ENCODE measurements at places on chromosomes 12 and 14. TPM values are rescaled to one million over a fixed set of nuclear protein-coding genes. Genes with fewer than 3 reads are reported as not detected.

Gene AJUBA
- total RNA-seq: 0.56 TPM

Gene AVPR1A
- 0.16 TPM for total RNA-seq

Gene GNB3
- not detected for total RNA-seq

DNA sequence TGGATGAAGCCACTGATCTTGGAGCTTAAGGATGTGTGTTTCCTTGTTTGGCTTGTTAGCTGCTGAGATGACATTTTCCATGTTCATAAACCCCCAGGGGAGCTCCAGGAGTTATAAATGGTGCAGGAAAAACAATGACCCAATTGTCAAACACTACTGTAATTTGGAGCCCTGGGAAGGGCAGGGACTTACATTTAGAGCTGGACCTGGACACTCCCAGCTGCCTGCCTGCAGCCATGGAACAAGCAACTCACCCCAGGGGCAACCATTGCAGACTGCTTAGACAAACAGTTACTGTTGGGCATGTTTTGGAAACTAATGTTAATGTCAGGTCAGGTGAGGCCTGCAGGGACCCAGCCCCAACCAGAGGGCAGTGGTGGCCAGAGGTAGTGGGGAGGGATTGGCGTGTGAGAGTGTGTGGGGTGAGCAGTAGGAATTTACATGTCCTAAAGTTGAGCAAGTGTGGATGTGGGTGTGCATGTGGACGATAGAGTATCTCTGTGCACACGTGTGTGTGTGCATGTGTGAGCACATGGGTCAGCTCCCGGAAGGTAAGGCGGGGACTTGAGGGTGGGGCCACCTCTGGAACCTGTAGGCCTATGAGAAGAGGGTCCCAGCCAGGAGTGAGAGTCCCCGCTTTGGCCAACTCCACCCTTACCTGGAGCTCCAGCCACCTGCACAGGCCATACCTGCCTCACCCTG is 86.4 kb upstream of the NOS1 start:
- H3K4me1 ChIP-seq: no peaks in the 10 kb centered on the region
- no peak overlapping the region for H3K27ac ChIP-seq
- DNase-seq: no peak
- no peaks in the 10 kb centered on the region for H3K36me3 ChIP-seq
- H3K27me3 ChIP-seq: no peaks in the 10 kb centered on the region

Gene ZNF605
- 15.8 TPM for total RNA-seq

DNA sequence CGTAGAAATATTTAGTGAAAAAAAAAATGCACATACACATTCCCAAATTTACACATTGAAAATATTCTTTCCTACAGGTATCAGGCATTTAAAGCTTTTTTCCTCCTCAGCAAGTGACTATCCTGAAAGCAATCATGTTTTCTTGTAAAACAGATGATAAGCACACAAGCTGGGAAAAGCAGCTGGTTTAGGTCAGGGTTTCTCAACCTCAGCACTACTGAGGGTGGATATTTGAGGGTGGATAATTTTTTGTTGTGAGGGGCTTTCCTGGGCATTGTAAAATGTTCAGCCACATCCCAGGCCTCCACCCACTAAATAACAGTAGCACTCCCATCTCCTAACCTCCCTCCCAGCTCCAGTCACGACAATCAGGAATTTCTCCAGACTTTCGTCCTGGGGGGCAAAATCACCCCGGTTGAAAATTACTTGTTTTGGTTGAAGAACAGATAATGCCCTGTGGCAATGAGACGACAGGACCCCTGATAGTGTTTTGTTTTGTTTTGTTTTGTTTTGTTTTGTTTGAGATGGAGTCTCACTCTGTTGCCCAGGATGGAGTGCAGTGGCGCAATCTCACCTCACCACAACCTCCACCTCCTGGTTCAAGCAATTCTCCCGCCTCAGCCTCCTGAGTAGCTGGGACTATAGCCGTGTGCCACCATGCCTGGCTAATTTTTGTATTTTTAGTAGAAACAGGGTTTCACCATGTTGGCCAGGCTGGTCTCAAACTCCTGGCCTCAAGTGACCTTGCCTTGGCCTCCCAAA is 15.0 kb upstream of the NT5DC3 start:
- H3K4me3 ChIP-seq: no peak overlapping the region
- no peak for DNase-seq
- no peaks in the 10 kb centered on the region for H3K36me3 ChIP-seq
- no peaks in the 10 kb centered on the region for H3K4me1 ChIP-seq

Gene NUAK1
- 10.9 TPM for total RNA-seq

Gene CLEC12A
- total RNA-seq: 14.8 TPM

Gene FBXO34
- total RNA-seq: 34.7 TPM

GRCh38 chr14:100857923-100858837 is 32.3 kb downstream of the MEG3 start:
- no peak for DNase-seq
- H3K36me3 ChIP-seq: no peaks in the 10 kb centered on the region
- no peaks in the 10 kb centered on the region for H3K4me1 ChIP-seq
- no peak overlapping the region for H3K4me3 ChIP-seq
- H3K27me3 ChIP-seq: no peaks in the 10 kb centered on the region
- no peak overlapping the region for H3K27ac ChIP-seq

Gene KRT78
- total RNA-seq: not detected

GRCh38 chr14:63543826-63544406 is 739 bp upstream of the PPP2R5E start:
- H3K36me3 ChIP-seq: peaks cover 6% of the 10 kb centered on the region
- H3K4me3 ChIP-seq: peak overlapping the region; percentile 92
- no peak for DNase-seq

DNA sequence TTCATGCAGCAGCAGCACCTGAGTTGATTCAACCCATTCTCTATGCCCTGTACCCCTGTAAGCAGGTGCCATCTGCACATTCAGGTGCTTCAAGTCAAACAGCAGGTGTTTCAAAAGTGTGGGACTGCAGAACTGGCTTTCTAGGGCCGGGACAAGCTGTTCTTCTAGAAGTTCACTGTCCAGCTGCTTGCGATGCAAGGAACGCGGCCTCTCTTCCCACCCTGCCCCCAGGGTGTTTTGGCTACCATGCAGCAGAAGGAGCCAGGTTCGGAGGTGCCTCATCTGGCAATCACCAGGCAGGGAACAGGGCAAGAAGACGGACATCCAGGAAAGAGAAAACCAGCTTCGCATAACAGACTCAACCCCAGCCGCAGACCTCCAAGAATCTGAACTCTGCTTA is 35.2 kb downstream of the TMEM132D start:
- H3K4me1 ChIP-seq: no peaks in the 10 kb centered on the region
- no peak overlapping the region for H3K27ac ChIP-seq
- no peaks in the 10 kb centered on the region for H3K36me3 ChIP-seq
- DNase-seq: no peak

Gene SETD1B
- 57.5 TPM for total RNA-seq

DNA sequence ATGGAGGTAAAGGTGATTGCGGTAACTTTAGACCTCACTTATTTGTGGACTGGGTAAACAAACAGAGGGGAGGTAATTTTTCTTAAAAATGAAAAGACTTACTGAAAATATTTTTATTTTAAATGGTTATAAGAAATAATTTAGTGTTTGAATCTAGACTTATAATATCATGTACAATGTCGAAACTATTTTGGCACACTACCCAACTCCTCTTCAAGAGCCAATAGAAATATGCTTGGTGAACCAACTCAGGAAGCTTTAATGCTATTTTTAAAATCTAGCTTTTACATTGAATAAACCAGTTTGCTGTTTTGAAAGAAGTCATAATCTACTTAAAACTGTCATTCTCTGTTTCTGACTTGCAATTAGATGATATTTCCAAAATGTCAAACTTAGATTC is 175.8 kb upstream of the NPAS3 start:
- H3K36me3 ChIP-seq: no peaks in the 10 kb centered on the region
- H3K27me3 ChIP-seq: no peaks in the 10 kb centered on the region
- no peaks in the 10 kb centered on the region for H3K4me1 ChIP-seq

Gene MYO1H
- total RNA-seq: not detected

DNA sequence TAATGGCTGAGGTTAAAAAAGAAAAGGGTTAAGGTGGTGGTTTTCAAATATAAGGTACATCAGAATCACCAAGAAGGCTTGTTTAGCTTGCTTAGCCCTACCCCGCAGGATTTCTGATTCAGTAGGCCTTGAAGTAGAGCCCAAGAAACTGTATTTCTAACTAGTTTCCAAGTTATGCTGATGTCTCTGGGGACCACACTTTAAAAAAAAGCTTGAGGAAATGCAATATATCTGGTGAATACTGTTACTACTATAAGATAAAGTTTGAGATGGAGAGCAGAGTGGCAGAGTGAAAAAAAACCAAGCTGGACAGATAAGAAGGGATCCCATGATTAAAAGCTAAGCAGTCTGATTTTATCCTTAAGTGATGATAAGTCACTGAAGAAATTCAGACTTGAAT is 18.3 kb upstream of the GXYLT1 start:
- H3K27ac ChIP-seq: no peak overlapping the region
- H3K4me3 ChIP-seq: no peak overlapping the region
- H3K36me3 ChIP-seq: peaks cover 27% of the 10 kb centered on the region
- H3K4me1 ChIP-seq: no peaks in the 10 kb centered on the region

DNA sequence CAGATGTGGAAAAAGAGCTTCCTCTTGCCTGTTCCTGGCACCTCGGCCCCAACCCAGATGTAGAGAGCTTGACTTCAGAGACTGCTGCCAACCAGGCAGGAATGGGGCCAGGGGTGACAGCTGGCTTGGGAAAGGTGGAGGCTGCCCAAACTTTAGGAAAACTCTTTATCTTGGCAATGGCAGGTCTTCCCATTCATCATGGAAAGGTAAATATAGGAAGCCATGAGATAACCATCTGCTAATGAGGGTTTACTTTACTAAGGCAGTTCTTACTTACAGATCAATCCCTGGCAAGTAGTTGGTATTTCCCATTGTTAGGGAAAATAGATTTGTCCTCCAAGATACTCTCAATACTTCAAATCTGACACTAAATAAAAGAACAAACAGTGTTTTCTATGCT is 143.1 kb upstream of the NUDT4 start:
- H3K36me3 ChIP-seq: no peaks in the 10 kb centered on the region
- H3K4me1 ChIP-seq: no peaks in the 10 kb centered on the region
- no peak for DNase-seq
- H3K4me3 ChIP-seq: no peak overlapping the region
- no peak overlapping the region for H3K27ac ChIP-seq
- no peaks in the 10 kb centered on the region for H3K27me3 ChIP-seq

GRCh38 chr12:41277946-41278267 is 89.8 kb downstream of the PDZRN4 start:
- no peak overlapping the region for H3K27ac ChIP-seq
- no peaks in the 10 kb centered on the region for H3K4me1 ChIP-seq
- no peaks in the 10 kb centered on the region for H3K36me3 ChIP-seq
- H3K27me3 ChIP-seq: no peaks in the 10 kb centered on the region
- DNase-seq: no peak
- H3K4me3 ChIP-seq: no peak overlapping the region

- H3K4me1 ChIP-seq: peaks cover 22% of the 10 kb centered on the region
- no peaks in the 10 kb centered on the region for H3K36me3 ChIP-seq
- DNase-seq: peak; percentile 47
- no peaks in the 10 kb centered on the region for H3K27me3 ChIP-seq
These were observed 8.7 kb upstream of the WDR89 start for GRCh38 chr14:63650256-63650952.

Gene KRT74
- 0.38 TPM for total RNA-seq

- no peaks in the 10 kb centered on the region for H3K27me3 ChIP-seq
- H3K36me3 ChIP-seq: no peaks in the 10 kb centered on the region
- no peak overlapping the region for H3K27ac ChIP-seq
These were observed 444.3 kb downstream of the NELL2 start for GRCh38 chr12:44431647-44432343.

- H3K4me1 ChIP-seq: peaks cover 23% of the 10 kb centered on the region
- H3K36me3 ChIP-seq: no peaks in the 10 kb centered on the region
- peak; percentile 12 for DNase-seq
- no peak overlapping the region for H3K27ac ChIP-seq
- H3K4me3 ChIP-seq: no peak overlapping the region
These were observed 3.4 kb downstream of the BMP4 start for GRCh38 chr14:53953002-53953827.

- H3K36me3 ChIP-seq: no peaks in the 10 kb centered on the region
- no peak overlapping the region for H3K27ac ChIP-seq
These were observed 161.0 kb upstream of the RMST start for GRCh38 chr12:97301576-97301975.

DNA sequence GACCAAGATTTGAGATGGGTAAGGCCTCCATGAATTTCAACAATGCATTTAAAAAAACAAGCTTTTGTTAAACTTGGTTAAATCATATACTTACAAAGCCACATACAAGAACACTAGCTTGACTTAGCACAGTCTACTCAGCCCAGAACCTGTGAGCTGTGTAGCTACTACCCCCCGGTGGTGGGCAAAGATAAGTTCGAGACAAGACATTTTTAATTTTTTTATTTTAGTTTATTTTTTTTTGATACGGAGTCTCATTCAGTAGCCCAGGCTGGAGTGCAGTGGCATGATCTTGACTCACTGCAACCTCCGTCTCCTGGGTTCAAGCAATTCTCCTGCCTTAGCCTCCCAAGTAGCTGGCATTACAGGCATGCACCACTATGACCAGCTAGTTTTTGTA is 3.7 kb upstream of the NECAP1 start:
- no peak overlapping the region for H3K27ac ChIP-seq
- DNase-seq: peak; percentile 87
- H3K4me1 ChIP-seq: peaks cover 7% of the 10 kb centered on the region
- H3K36me3 ChIP-seq: no peaks in the 10 kb centered on the region

DNA sequence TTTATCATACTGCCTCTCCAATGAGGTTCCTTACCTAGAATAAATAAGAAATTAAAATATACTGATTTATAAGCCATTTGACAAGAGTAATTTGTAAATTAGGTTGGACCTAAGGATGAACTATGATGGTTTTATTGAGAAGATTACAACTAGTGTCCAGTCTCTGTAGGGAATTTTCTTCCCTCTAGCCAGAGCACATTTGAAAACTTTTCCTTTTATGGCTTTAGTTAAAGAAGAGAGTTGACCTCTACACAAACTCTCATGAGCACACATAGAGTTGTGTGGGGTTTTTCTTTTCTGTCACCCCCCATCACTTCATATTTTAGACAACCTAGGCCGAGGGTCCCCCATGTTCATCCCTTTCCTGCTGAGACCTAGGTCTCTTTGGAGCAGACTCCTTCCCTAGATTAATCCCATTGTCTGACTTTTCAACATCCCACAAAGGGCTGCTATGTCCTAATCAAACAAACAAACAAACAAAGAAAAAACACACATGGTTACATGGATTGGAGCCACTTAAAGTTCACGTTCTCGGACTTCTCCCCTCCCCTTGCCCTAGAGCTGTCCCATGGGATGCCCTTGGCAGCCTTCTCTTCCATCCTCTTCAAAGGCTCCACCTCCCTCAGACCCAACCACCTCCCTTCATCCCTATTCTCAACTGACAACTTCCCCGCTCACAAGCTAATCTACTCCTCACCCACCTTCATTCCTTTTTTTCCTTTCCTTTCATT is 40.7 kb downstream of the GPR135 start:
- no peaks in the 10 kb centered on the region for H3K36me3 ChIP-seq
- no peaks in the 10 kb centered on the region for H3K27me3 ChIP-seq
- no peak for DNase-seq
- no peaks in the 10 kb centered on the region for H3K4me1 ChIP-seq

- no peak overlapping the region for H3K27ac ChIP-seq
- peaks cover 11% of the 10 kb centered on the region for H3K36me3 ChIP-seq
- H3K27me3 ChIP-seq: no peaks in the 10 kb centered on the region
- H3K4me1 ChIP-seq: peaks cover 46% of the 10 kb centered on the region
- no peak for DNase-seq
- no peak overlapping the region for H3K4me3 ChIP-seq
These were observed 10.2 kb downstream of the TPCN1 start for GRCh38 chr12:113231235-113232088.

- no peaks in the 10 kb centered on the region for H3K36me3 ChIP-seq
- no peak overlapping the region for H3K4me3 ChIP-seq
- H3K4me1 ChIP-seq: no peaks in the 10 kb centered on the region
- no peak overlapping the region for H3K27ac ChIP-seq
- no peaks in the 10 kb centered on the region for H3K27me3 ChIP-seq
These were observed 89.1 kb downstream of the LRRK2 start for GRCh38 chr12:40313928-40314327.

- peaks cover 18% of the 10 kb centered on the region for H3K36me3 ChIP-seq
- no peak overlapping the region for H3K27ac ChIP-seq
- peak; percentile 75 for DNase-seq
- H3K4me1 ChIP-seq: no peaks in the 10 kb centered on the region
These were observed 46.3 kb downstream of the PPHLN1 start for GRCh38 chr12:42372154-42372791.

Gene LRP1-AS
- total RNA-seq: not detected

All from natural killer cell (primary cell).